ENCODE measurements at places on chromosomes 6 and 20. TPM values are rescaled to one million over a fixed set of nuclear protein-coding genes. Genes with fewer than 3 reads are reported as not detected.

DNA sequence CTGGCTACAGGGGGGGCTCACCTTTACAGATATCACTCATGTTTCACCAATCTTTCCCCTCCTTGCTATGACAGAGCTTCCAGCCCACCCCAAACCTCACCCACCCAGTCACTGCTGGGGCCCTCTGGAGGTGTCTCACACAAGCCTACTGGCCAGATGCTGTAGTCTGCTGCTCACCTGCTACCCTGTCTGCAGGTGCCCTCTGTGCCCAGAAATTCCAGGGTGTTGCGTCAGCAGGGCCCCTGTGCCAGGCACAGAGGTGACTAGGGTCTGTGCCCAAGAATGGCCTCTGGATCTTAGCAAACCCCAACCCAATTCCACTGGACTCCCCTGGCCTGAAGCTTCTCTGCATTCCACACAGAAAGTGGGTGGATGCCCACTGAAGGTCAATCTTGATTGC, 21.4 kb downstream of the UNC5CL start:
- no peak for DNase-seq

Gene RNF217
- 0.09 TPM for total RNA-seq

- DNase-seq: no peak
Observed at GRCh38 chr20:19737025-19737424, 21.0 kb upstream of the RIN2 start.

DNA sequence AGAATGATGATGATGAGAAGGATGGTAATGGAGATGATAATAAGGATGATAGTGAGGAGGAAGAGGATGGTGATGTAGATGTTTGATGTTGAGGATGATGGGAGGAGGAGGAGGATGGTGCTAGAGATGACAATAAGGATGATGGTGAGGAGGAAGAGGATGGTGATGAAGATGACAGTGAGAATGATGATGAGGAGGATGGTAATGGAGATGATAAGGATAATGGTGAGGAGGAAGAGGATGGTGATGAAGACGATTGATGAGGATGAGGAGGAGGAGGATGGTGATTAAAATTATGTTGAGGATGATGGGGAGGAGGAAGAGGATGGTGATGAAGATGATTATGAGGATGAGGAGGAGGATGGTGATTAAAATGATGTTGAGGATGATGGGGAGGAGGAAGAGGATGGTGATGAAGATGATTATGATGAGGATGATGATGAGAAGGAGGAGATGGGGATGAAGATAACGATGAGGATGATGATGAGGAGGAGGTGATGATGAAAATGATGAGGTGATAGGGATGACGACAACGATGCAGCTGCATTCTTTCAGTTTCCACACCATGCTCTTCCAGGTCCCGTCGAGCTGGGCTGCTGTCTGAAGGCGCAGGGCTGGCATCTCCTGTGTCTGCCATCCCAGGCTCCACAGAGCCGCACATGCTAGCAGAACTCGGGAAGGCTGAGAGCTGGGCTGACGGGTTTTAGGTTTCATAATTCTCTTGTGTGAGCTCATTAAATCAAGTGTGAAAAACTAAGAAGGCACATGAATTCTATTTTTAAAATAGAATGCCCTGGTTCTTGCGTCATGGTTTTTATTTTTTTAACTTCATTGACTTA, 274.9 kb downstream of the SMOC2 start:
- DNase-seq: no peak

Gene PACSIN1
- total RNA-seq: 3.4 TPM

DNA sequence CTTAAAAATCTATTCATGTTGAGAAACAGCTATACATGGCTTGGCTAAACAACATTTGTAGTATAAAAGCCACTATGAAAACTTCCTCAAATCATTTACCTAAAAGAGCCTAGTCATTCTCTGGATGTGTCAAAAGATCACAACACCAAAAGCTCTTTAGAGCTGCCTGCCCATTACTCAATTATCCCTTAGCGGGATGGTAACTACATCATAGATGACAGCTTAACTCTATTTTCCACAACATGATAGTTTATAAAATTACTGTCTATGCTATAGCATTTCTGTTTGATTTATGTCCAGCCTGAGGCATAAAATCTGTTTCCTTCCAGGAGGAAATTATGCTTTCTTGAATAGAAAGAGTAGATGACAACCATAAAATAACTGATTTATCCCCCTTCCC, 777.6 kb upstream of the HS3ST5 start:
- no peak for DNase-seq

Gene SIRPG
- total RNA-seq: not detected

- no peak for DNase-seq
Observed at GRCh38 chr6:31495580-31495979, 2.4 kb upstream of the MICB start.

Gene CRIP3
- total RNA-seq: not detected

DNA sequence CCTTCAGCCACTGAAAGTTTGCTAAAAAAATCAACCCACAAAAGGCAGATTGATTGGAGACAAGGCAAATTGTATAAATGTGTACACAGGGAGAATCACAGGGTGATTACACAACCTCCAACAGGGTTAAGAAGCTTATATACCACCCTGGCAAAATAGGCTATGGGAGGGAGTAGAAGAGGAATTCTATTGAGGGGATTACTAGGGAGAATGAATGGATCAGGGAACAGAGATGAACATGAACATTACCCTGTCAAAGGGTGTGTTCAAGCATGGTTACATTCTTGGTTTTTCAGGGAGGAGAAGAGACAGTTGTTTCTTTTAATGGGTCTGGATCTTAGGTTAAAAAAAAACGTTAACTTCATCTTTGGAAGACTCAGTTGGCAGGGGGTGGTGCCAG, 5.1 kb upstream of the MRS2 start:
- no peak for DNase-seq

Gene PGC
- total RNA-seq: 8.9 TPM

Gene METTL24
- total RNA-seq: 0.28 TPM

DNA sequence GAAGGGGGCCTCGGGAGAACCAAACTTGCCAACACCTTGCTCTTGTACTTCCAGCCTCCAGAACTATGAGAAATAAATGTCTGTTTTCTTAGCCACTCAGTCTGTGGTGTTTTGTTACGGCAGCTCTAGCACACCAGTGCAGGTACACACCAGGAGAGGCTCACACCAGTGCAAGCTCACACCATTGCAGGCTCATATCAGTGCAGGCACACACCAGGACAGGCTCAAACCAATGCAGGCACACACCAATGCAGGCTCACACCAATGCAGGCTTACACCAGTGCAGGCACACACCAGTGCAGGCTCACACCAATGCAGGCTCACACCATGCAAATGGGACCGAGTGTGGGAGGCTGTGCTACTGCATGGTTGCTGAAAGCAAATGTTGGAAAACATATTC, 4.9 kb upstream of the CTCFL start:
- DNase-seq: no peak

Gene GNAS-AS1
- 5.1 TPM for total RNA-seq

- no peak for DNase-seq
Observed at GRCh38 chr6:11430036-11430435, 107.5 kb upstream of the TMEM170B start.

GRCh38 chr6:85412911-85413430, 36.9 kb upstream of the NT5E start:
- no peak for DNase-seq

DNA sequence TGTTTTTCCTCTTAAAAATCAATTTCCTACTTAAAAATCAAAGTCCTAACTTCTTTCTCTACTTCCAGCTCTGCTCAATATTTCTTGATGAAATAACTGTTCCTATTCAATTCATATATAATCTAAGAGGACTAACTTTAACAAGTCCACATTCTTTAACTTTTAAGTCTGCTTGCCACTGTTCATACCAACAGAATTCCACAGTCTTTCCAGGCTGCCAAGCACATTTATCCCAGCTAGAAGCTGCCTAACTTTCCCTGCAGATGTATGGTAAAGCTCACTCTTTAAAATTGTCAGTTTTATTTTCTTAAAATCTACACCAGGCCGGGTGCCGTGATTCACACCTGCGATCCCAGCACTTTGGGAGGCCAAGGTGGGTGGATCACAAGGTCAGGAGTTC, 11.5 kb downstream of the CALHM6 start:
- no peak for DNase-seq

Gene KCNK15
- total RNA-seq: 2.9 TPM

DNA sequence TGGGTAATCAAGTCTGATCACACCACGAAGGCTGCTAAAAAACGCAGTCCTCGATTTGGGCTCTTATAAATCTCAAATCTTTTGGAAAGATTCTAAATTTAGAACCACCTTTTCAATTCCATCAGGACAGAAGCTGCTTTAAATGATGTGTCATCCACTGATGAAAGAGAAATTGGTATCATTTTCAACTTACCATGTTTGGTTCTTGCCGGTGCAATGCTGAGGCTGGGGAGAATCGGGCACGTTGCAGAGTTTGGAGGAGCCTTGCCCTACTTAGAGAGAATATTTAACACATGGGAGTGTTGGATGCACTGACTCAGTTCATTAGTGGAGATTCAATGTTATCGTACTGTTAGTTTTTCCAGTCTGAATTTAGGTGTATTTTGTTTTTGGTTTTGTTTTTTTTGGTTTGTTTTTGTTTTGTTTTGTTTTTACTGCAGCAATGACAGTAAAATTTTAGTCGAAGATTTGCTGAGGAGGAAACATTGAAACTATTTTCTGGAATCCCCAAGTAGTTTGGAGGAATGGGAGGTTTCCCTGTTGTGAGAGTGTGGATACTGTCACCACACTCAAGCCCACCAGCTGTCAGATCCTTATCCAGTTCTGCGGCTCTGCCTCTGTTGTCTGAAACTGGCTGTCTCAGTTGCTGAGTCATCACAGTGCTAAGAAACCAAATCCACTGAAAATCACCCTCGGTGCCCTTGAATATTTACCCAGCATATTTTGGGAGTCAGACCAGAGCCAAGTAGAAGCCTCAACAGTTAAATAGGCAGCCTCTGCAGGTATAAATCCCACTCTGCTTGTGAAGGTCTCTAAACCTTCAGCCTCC, 497.0 kb downstream of the BTBD3 start:
- DNase-seq: no peak

GRCh38 chr20:63690003-63690897, 6.2 kb upstream of the TNFRSF6B start:
- DNase-seq: no peak

DNA sequence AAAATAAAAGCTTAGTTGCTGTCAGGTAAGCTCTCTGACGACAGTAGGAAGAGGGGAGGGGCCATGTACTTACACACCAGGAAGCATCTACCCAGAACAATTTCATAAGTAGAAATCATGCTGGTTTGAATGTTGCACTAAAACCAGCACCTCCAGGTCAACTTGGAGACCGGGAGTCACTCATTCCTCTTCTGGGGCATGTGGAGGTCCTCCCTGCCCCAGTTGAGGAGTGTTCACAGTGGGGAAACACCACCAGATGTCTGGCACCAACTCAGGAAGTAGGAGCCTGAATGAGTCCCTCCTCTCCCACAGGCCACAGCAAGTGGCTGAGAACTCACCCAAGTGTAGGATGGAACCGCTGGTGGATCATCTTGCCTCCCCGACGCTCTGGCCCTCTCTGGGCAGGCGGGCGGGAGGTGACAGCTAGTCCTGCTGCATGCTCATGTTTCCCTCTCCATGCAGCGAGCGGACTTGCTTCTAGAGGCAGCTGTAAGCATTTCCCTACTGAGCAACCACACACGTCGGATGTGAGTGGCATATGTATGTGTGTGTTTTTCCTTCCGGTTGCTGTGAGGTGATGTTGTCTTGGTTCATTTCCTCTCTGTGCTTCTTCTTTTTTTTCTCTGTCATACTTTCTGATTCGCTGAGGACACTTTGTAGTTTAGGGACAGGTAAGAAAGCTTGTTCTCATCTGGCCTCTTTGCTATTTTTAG, 149.5 kb upstream of the NEDD9 start:
- DNase-seq: no peak

DNA sequence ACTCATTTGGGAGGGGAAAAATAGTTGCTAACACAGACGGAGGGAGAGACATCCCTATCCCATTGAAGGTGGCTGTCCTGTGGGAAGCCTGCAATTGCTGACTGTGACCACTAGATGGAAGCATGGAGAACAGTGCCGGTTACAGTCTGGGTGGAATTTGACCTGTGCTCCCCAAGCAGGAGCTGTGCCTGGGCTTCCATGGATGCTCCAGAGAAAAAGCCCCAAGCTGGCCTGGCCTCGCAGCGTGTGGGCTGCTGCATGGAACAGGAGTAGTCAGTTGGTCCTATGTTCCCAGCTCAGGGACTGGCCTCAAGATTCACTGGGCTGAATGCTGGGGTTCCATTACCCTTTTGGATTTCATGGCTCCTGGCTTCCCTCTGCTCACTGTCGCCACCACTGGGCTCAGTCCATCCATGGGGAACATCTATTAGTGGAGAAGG, 116.3 kb upstream of the CHD6 start:
- peak; percentile 82 for DNase-seq

DNA sequence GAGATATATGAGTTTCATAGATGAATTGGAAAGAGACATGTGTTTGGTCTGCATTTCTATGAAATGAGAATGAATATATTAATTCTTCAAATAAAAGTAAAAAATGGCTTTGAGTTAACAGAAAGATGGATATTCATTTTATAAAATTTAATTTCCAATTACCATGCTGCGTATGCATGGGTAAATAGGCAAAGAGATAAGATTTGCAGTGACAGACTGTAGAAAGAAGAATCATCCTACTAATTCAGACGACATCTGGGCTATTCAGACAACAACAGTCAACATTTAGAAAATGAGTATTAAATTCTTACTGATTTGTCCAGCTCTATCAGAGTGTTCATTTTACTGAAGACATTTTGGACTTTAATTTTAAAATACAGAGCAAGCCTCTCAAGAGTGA, 602.2 kb upstream of the NRSN1 start:
- DNase-seq: no peak

DNA sequence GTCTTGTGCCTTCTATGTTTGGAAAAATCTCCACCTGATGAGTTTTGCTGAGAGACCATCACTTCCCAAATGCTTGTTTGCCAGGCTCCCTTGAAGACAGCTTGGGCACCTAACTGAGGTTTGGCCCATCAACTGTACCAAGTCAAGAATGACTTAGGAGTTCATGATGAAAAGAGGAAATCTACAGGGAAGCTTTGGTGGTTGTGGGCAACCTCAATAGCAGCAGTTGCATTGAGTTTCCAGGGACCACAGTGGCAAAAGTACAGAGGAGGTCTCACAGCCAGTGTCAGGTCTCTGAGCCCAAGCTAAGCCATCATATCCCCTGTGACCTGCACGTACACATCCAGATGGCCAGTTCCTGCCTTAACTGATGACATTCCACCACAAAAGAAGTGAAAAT, 49.7 kb upstream of the PHACTR1 start:
- DNase-seq: no peak

Gene COX7A2
- 381 TPM for total RNA-seq

DNA sequence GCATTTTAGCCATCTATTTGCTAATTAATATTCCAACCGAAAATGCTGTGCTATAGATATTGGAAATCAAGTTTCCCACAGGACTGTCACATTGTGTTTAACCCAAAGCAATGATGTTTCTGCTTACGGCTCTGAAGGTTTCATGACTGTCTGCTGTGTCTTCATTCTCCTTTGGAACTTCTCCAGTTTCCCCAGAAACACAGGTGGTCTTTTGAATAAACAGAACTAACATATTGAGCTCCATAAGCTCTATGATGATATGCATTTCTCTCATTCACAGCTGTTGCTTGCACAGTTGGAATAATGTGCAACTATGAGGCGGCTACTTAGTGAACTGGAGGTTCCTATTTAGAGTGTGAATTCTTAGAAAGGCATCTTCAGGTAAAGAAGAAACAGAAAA, 266.0 kb upstream of the ID4 start:
- DNase-seq: no peak

GRCh38 chr6:7723041-7723447, 2.9 kb upstream of the BMP6 start:
- peak; percentile 81 for DNase-seq

- no peak for DNase-seq
Observed at GRCh38 chr6:127115746-127116145, 2.7 kb upstream of the RSPO3 start.

GRCh38 chr20:16535277-16535676, 38.0 kb downstream of the KIF16B start:
- DNase-seq: no peak
